ENCODE measurements at places on chromosomes 5 and 9. TPM values are rescaled to one million over a fixed set of nuclear protein-coding genes. Genes with fewer than 3 reads are reported as not detected.

The TUSC1 gene
- polyA plus RNA-seq, result not detected

The TIMD4 gene
- polyA plus RNA-seq, result not detected

The UBTD2 gene
- 0.18 TPM for polyA plus RNA-seq

The CMYA5 gene
- 0.16 TPM for polyA plus RNA-seq

DNA sequence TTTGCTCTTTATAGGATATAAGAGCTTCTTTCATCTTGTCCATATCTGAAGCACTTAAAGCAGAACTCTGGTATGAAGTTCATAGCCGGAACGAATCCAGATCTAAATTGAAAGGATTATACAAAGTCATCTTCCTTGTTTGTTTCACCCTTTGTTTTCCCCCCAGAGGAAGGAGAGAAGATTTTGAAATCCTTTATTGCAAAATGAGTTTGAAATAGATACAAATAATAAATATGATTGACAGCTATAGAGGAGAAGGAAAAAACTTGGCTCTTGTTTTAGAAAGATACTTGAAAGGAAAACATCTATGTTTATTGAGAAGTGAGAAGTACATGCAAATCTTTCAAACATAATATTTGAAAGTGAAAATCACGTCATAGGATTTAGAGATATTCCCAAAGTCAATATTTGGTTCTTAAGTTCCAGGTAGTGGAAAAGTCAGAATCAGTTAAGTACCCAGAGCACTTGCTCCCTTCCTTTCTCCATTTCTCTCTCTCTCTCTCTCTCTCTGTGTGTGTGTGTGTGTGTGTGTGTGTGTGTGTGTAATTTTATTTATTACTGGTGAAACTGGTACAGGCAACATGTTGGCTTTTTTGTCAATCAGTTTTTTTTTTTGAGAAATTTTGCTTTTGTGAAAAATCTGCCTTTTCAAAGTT lies 27.2 kb downstream of the PAM start:
- no peak for DNase-seq

GRCh38 chr9:33436445-33436844 lies 10.9 kb downstream of the AQP3 start:
- DNase-seq, result no peak

DNA sequence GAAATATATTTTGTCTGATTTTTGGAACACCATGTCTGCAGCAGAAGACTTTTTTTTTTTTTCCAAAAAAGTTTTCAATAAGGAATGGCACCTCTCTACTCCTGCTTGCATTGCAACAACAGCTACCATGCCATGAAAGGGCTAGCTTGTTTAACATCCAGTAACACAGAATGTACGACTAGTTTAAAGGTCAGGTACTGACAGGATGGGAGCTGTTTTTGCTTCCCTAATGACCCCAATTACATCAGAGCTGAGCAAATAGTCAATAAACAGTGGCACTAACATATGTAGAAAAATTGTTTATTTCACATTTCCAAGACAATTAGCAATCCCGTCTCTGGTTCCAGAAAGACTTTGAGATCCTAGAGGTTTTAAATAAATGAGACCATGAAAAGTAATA lies 693.8 kb downstream of the NR2F1-AS1 start:
- DNase-seq, result no peak

- DNase-seq, result no peak
Measured at GRCh38 chr5:92409134-92409533, 1026.0 kb upstream of the ARRDC3 start.

- DNase-seq, result no peak
Measured at GRCh38 chr9:117249799-117250198, 165.1 kb downstream of the ASTN2 start.

- DNase-seq, result no peak
Measured at GRCh38 chr5:126373375-126374108, 49.7 kb upstream of the GRAMD2B start.

- DNase-seq, result no peak
Measured at GRCh38 chr5:125578551-125578950, 832.1 kb upstream of the ZNF608 start.
